ENCODE measurements at places on chromosomes 12 and 14. TPM values are rescaled to one million over a fixed set of nuclear protein-coding genes. Genes with fewer than 3 reads are reported as not detected.

OS9 gene
- 92.6 TPM for total RNA-seq

- DNase-seq: no peak
These were observed 117.7 kb upstream of the GARIN2 start for GRCh38 chr14:67071506-67071905.

DNA sequence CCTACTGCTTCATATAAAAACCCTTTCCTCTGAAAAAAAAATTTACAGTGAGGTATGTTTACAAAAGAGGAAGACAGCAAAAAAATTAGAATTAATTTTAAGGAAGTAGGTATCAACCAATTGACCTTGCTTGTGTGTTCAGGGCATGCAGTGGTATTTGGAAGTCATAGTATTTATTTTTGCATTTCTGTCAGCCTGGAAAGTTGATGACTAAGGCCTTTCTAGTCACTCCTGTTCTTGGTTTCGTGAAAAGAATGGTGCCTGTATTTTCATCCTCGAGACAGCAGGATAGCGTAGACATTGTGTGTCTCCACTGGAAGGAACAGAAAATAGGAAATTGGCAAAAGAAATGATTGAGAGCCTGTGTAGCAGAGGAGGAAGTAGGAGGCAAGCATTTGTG lies 24.5 kb downstream of the SLC16A7 start:
- DNase-seq: no peak

DNA sequence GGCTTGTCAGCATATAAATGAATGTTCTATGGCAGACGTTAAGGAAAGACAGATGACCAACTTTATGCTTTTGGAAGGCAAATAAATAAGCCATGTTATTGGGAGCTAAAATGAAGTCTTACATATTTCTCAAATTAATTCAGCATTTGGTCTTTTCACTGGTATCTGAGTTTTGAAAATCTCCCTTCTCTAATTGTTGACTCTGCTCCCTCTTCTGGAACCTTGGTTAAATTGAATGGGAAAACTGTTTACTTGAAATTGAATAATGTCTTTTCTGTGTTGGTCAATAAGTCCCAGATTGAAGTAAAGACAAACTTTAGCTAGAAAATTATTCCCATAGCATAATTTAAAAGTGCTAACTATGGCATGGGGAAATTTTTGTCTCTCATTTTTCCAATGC lies 38.7 kb downstream of the LGR5 start:
- DNase-seq: no peak
